Renal cortex interstitium (tissue), 15 donors: ENCODE measurements at places on chromosomes 11 and 22. TPM values are rescaled to one million over a fixed set of nuclear protein-coding genes. Genes with fewer than 3 reads are reported as not detected.

DGCR6L gene
- 38.1 TPM for polyA plus RNA-seq

TTC36 gene
- 0.76 TPM for polyA plus RNA-seq

CSF2RB gene
- 3.2 TPM for polyA plus RNA-seq

MUC6 gene
- 17.0 TPM for polyA plus RNA-seq

KRTAP5-4 gene
- polyA plus RNA-seq, result not detected

TTC12 gene
- polyA plus RNA-seq, result 48.3 TPM

F2 gene
- 0.40 TPM for polyA plus RNA-seq

MOB2 gene
- 30.0 TPM for polyA plus RNA-seq

ZP1 gene
- polyA plus RNA-seq, result 0.32 TPM

POLR2F gene
- polyA plus RNA-seq, result 69.3 TPM

CASP12 gene
- polyA plus RNA-seq, result 0.62 TPM

SCUBE2 gene
- polyA plus RNA-seq, result 6.6 TPM

PDE2A gene
- 21.1 TPM for polyA plus RNA-seq

MAJIN gene
- polyA plus RNA-seq, result 1.2 TPM

OR51B5 gene
- polyA plus RNA-seq, result 0.50 TPM

LRRN4CL gene
- 1.1 TPM for polyA plus RNA-seq

ANO9 gene
- 9.2 TPM for polyA plus RNA-seq

ACRV1 gene
- polyA plus RNA-seq, result 0.39 TPM

OR51E2 gene
- polyA plus RNA-seq, result 1.2 TPM

SYT8 gene
- 0.56 TPM for polyA plus RNA-seq

PLAAT5 gene
- 0.73 TPM for polyA plus RNA-seq

SCGB1D2 gene
- 2.1 TPM for polyA plus RNA-seq

CDCA5 gene
- 20.1 TPM for polyA plus RNA-seq

ARHGAP8 gene
- 57.7 TPM for polyA plus RNA-seq

OR51B4 gene
- polyA plus RNA-seq, result 0.27 TPM

CNIH2 gene
- polyA plus RNA-seq, result 3.7 TPM

MGAT3 gene
- 22.0 TPM for polyA plus RNA-seq

PYGM gene
- 2.4 TPM for polyA plus RNA-seq

PDGFB gene
- 15.9 TPM for polyA plus RNA-seq

CLDN5 gene
- 40.7 TPM for polyA plus RNA-seq

ABTB2 gene
- polyA plus RNA-seq, result 17.4 TPM
